Caco-2 (cell line): ENCODE measurements at places on chromosomes 16 and 17. TPM values are rescaled to one million over a fixed set of nuclear protein-coding genes. Genes with fewer than 3 reads are reported as not detected.

GRCh38 chr17:71592431-71592830 lies 528.4 kb upstream of the SOX9 start:
- H3K27me3 ChIP-seq, result no peaks in the 10 kb centered on the region
- no peak overlapping the region for H3K4me3 ChIP-seq
- no peak overlapping the region for H3K27ac ChIP-seq
- DNase-seq, result no peak

SLFN5 gene
- 0.81 and 1.6 TPM in 2 replicates for total RNA-seq

ARHGDIG gene
- total RNA-seq, result 1.9 and 2.1 TPM in 2 replicates

- no peaks in the 10 kb centered on the region for H3K27me3 ChIP-seq
- DNase-seq, result no peak
- H3K4me3 ChIP-seq, result no peak overlapping the region
- peak overlapping the region; percentile 37 for H3K27ac ChIP-seq
These were observed 16.0 kb downstream of the ENGASE start for GRCh38 chr17:79090443-79091225.

MNT gene
- 24.4 and 25.8 TPM in 2 replicates for total RNA-seq

DNA sequence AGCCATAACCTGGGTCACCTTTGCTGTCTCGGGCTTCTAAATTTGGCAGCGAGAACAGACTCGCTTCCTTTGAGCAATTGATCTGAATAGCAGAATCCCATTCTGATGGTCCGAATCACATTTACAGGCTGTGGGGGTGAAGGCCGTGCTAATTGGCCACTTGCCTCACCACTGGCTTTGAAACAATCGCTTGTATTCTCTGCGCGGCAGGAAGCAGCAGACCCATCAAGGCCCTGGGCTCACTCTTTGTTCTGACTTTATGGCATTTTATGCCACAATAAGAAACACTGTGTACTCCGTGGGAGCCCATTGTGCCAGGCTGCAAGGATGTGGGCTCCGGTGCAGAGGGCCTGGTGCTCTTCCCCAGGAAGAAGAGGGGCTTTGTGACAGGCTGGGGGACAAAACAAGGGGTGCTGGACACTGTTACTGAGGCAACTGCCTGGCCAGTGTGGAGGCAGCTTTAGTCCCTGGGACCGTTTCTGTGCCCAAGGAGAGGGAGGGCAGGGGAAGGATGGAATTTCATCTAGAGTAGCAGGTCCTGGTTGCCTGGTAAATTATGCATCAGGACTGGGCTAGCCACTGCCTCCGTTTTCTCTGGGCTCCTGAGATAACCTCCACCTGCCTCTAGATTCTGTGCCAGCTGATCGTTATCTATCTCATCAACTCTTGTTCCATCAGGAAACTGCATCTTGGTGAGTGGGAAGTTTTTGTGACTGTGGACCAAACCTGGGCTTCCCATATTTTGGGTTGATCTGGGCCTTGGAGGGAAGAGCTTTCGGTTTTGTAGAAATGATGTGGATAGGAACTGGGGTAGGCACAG lies 78.5 kb downstream of the MRC2 start:
- DNase-seq, result no peak
- H3K4me1 ChIP-seq, result peaks cover 14% of the 10 kb centered on the region
- no peak overlapping the region for H3K27ac ChIP-seq
- no peaks in the 10 kb centered on the region for H3K36me3 ChIP-seq

GRCh38 chr17:44439168-44439567 lies 49.7 kb upstream of the ITGA2B start:
- H3K4me1 ChIP-seq, result no peaks in the 10 kb centered on the region
- H3K27me3 ChIP-seq, result no peaks in the 10 kb centered on the region
- no peak for DNase-seq
- H3K4me3 ChIP-seq, result no peak overlapping the region
- no peak overlapping the region for H3K27ac ChIP-seq

DNA sequence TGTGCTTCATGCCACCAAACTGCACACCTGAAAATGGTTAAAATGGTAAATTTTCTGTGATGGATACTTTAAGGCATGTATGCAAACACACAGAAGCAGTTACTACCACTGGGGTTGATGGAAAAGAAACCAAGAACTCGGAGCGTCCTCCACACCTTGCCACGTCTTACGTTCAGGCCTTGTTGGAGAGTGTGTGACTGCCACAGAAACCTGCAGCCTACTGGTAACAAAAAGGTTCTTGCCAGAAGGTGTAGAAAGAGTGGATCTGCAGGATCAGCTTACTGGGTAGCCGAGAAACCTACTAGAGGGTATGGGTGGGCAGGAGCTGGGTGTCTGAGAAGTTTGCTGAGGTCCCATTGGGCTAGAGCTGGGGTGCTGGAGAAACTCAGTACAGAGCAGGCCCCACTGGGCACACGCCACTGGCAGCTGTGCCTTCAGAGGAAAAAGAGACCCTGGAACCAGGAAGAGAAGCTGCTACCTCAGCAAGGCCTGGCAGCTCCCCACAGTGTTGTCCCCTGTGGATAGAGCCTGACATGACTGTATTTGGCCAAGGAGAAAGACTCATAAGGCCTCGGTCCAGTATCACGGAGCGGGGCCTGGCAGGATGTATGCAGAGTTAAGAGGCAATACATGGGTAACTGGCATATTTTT lies 204.6 kb downstream of the SEC14L1 start:
- H3K4me3 ChIP-seq, result no peak overlapping the region
- no peaks in the 10 kb centered on the region; the same call in 1 of the 2 replicates for H3K36me3 ChIP-seq
- H3K27ac ChIP-seq, result no peak overlapping the region
- no peaks in the 10 kb centered on the region for H3K27me3 ChIP-seq
- no peak for DNase-seq
- no peaks in the 10 kb centered on the region for H3K4me1 ChIP-seq

GRCh38 chr17:35890774-35891155 lies 10.6 kb upstream of the CCL5 start:
- H3K27me3 ChIP-seq, result no peaks in the 10 kb centered on the region
- no peaks in the 10 kb centered on the region for H3K36me3 ChIP-seq
- no peaks in the 10 kb centered on the region for H3K4me1 ChIP-seq
- DNase-seq, result no peak

CDRT15L2 gene
- total RNA-seq, result not detected in 2 replicates

NLGN2 gene
- 12.6 and 16.1 TPM in 2 replicates for total RNA-seq

GRCh38 chr17:16471295-16471694 lies 20.7 kb downstream of the LRRC75A start:
- no peaks in the 10 kb centered on the region for H3K27me3 ChIP-seq
- H3K4me1 ChIP-seq, result peaks cover 31% of the 10 kb centered on the region
- DNase-seq, result no peak
- no peak overlapping the region for H3K27ac ChIP-seq
- H3K36me3 ChIP-seq, result no peaks in the 10 kb centered on the region
- no peak overlapping the region for H3K4me3 ChIP-seq

DNA sequence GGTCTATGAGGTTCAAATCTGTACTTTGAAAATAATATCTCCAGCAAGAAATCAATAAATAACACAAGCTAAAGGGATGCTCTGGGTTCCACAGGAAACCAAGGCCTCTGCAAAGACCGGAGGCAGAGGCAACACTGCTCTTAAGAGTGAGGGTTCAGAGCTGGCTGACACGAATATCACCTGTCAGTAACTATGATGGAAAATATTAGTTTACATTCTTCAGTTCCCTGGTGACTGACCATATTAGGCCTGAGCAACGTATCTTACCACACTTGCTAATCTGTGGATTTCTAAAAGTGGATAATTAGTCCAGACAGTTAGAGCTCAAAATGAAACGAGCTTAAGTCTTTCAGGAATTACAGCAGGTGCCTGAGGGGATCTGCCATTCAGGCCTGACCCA lies 459.3 kb downstream of the HS3ST3B1 start:
- DNase-seq, result no peak
- no peaks in the 10 kb centered on the region for H3K36me3 ChIP-seq
- H3K27ac ChIP-seq, result no peak overlapping the region
- no peak overlapping the region for H3K4me3 ChIP-seq
- H3K4me1 ChIP-seq, result no peaks in the 10 kb centered on the region

ITGAX gene
- not detected in 2 replicates for total RNA-seq

SBK1 gene
- 5.5 and 6.7 TPM in 2 replicates for total RNA-seq

DNA sequence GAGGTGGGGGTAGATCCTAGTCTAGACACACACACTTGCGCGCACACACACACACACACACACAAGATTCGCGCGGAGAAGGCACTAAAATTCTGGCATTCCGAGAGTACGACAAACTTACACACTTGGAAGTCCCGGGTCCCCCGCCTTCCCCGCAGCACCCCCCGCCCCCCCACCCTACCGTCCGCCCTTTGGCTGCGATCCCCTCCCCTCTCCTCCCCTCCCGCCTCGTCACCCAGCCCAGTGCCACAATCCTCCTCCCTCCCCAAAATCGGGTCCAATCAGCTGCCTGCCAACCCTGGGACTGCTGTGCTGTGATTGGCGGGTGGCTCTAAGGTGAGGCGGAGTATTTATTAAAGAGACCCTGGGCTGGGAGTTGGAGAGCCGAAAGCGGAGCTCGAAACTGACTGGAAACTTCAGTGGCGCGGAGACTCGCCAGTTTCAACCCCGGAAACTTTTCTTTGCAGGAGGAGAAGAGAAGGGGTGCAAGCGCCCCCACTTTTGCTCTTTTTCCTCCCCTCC lies at the start of gene SOX9:
Gene SOX9 (plus strand): TSS at position 379 of the 522 bp plus-strand sequence. CDS start 372 bp downstream, outside the sequence.
- H3K27ac ChIP-seq, result peak within 1 kb of the TSS; percentile 86
- no peaks in the 10 kb centered on the region for H3K27me3 ChIP-seq
- H3K36me3 ChIP-seq, result peaks cover 1% of the 10 kb centered on the region; the same call in 1 of the 2 replicates
- H3K4me1 ChIP-seq, result peaks cover 25% of the 10 kb centered on the region
- H3K4me3 ChIP-seq, result peak within 1 kb of the TSS; percentile 71

GRCh38 chr16:77939968-77940367 lies 82.4 kb upstream of the CLEC3A start:
- H3K27ac ChIP-seq, result no peak overlapping the region
- H3K4me1 ChIP-seq, result no peaks in the 10 kb centered on the region
- no peak overlapping the region for H3K4me3 ChIP-seq
- no peaks in the 10 kb centered on the region for H3K36me3 ChIP-seq
- DNase-seq, result no peak

DNA sequence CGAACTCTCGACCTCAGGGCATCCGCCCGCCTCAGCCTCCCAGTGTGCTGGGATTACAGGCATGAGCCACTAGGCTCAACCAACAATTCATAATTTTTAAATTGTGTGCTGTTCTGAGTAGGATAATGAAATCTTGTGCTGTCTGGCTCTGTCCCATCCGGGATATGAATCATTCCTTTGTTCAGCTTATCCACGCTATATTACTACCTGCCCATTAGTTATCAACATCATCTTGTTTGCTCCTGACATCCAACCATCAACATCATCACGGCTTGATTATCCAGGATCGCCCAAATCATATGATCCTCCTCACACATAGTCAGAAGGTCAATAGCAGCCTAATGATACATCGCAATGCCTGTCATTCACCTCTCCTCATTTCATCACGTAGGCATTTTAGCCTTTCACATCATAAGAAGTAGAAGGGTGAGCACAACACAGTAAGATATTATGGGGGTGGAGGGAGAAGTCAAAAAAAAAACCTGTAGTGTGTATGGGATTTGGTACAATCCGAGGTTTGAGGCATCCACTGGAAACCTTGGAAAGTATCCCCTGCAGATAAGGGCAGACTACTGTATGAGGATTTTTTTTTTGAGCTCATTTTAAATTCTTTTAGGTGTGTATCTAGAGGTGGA lies 77.0 kb upstream of the SIAH1 start:
- no peak overlapping the region for H3K27ac ChIP-seq
- no peaks in the 10 kb centered on the region for H3K36me3 ChIP-seq
- H3K27me3 ChIP-seq, result no peaks in the 10 kb centered on the region
- H3K4me3 ChIP-seq, result no peak overlapping the region

TLE7 gene
- total RNA-seq, result not detected in 2 replicates
